SW 1271 (cell line): ENCODE measurements at places on chromosomes 5 and 9.

- no peak for DNase-seq
These were observed 6.5 kb downstream of the MCIDAS start for GRCh38 chr5:55220433-55221185.

GRCh38 chr5:152058267-152058666 is 133.6 kb upstream of the GLRA1 start:
- DNase-seq, result no peak

GRCh38 chr9:16825331-16825725 is 45.1 kb downstream of the BNC2 start:
- DNase-seq, result no peak

DNA sequence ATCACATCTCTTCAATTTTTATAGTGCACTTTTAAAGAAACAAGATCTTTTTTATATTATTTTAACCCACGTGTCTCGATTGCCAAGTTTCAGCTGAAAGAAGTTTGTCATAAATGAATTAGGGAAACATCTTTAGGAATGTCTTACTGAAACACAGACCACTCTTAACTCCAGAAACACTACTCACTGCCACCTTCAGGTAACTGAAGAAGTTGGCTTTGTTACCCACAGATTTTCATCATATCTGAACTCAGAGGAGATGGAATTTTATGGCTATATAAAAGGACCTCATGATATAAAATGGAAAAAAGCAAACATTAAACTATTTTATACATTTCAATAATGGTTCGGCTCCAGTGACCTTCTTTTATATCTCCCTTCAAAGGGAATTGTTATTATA is 158.0 kb downstream of the SEMA5A start:
- no peak for DNase-seq

GRCh38 chr5:168529374-168530234 is 499 bp downstream of the FBLL1 start:
- no peak for DNase-seq
